ENCODE measurements at places on chromosomes 2 and 18. TPM values are rescaled to one million over a fixed set of nuclear protein-coding genes. Genes with fewer than 3 reads are reported as not detected.

DNA sequence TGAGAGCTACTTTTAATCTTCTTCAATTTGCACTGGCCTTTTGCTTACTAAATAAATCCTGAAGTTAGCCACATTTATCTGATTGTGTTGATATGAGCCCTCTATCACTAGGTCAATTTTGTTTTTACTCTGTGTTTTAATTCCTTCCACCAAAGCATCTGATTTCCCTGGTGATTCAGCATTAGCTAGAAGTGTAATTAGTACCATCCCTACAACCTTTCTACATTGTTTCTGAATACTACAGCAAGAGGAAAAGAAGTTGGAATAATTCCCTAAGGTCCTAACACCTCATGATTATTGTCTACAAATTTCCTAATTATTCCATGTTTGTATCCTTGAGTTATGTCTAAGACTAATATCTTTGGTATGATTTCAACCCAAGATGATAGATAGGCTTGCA, 1093.6 kb downstream of the SUCLG1 start:
- no peak for DNase-seq

GRCh38 chr2:239113171-239113570, 265.3 kb downstream of the TWIST2 start:
- no peak for DNase-seq

DNA sequence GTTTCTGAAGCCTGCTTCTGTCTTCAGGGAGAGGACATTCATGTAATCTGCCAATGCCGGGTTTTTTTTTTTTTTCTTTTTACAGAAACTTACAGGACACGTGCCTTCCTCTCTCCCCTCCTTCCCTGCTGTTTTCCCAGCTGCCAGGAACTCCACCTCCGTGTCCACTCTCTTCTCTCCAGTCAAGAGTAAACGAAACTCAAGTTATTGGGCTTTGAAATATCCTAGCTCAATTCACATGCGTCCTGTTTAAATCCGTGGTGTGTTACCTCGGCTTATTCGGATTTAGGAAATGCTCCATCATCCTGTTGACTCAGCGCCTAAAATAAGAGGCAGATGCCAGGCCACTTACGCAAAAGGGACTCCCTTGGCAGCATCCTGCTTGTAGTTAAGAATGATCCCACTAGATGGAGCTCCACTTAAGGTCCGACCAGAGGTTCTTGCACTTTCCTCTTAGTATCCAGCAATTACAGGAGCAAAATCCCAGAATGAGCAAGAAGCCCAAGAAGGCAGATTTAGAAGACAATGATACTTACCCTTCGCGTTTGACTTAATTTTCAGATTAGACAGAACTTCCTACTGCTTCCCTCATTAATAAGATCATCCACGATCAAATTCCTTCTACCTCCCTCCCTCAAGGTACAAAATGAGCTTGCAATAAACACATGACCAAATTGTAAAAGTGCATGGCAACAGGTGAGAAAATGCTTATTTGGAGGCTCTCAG, 97.2 kb upstream of the ZCCHC2 start:
- DNase-seq = peak; percentile 75

DNA sequence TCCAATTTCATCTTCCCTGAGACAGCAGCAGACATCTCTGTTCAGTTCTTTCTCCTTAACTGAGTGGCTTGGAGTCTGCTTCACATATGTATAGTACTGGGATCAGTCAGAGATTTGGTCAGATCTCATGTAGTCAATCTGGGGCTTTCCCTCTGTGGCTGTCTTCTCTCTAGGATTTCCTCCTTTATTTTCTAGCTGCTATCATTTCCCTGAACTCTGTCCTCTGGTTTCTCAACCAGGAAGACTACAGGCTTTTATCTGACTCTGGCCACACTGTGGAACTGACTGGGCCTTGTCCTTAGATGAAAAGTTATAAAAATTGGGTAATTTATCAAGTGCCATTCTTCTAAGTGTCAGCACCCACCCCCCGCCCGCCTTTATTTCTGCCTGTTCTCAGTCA, 121.0 kb downstream of the RAPGEF4 start:
- DNase-seq = no peak

DNA sequence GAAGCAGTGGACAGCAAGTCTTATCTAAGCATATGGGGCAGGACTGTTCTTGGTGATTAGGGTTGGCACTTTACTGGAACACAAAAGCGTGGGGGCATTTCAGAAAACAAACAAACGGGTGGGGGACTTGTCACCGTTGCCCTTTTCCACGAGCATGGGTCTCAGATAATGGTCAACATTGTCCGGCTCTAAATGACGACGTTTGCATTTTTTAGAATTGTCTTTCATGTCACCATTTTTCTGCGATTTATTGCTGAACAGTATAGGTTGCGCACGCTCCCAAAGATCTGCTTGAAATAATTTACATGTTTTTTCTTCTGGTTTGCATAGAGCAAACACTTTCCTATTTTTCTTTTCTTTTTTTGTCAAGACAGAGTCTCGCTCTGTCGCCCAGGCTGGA, 46.6 kb upstream of the TBC1D8 start:
- no peak for DNase-seq

The KLF7 gene
- total RNA-seq = 32.7 TPM

- DNase-seq = no peak
Measured at GRCh38 chr2:175353275-175353674, 171.8 kb upstream of the ATP5MC3 start.

DNA sequence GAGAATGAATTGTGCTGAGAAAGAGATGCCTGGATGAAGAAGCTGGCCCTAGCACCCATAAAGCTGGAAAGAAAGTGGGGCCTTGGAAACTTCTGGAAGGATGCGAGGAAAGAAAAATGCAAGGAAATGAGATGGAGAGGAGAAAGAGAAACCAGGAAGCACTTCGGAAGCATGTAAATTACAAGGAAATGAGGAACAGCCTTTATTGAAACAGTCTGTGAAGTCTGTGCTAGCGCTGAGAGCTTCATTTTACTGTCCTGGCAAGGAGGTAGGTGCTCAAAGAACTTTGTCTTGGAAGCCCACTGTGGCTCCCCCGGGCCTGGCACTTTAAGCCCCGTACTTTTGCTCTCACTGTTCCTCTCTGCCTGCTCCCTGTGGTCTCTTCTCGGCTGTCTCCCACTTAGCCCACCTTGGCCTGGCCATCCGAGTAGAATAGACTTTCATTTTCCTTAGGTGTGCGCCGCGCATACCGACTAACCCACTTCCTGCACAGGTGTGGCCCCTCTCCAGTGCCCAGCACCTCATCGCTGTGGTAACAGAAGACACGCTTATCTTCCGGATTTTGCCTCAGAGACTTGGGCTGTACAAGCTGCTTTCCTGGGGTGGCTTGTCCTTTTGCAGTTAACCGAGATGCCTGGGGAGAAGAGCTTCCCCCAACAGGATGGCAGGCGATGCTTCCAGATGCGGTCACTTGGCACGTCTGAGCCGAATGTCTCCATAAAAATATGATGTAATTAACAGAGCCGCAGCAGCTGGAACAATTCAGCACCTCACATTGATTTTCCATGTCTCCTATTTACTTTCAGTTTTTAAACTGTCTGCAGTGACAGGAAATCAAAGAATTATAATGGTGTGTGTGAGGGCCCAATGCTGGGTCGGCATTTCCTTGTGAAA, 199.6 kb downstream of the HRH4 start:
- peak; percentile 46 for DNase-seq

DNA sequence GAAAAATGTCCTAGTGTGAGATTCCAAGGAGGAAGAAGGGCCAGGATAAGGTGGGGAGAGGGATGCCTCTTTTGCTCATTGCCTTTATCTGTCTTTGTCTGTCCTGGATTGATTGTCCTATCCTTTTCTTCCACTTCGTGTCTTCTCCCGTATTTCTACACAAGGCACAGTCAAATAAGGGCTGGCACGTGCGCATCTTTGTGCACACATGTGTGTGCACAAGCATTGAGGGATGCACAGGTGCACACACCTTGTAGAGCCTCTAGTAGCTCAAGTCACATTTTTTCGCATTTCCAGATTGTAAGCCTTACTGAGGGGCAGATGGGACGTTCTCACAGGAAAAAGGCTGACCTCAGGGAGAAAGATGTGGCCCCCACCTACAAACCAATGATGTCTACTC, 170.2 kb upstream of the TNP1 start:
- DNase-seq = no peak

GRCh38 chr2:222760301-222760897, 88.9 kb downstream of the MOGAT1 start:
- no peak for DNase-seq

DNA sequence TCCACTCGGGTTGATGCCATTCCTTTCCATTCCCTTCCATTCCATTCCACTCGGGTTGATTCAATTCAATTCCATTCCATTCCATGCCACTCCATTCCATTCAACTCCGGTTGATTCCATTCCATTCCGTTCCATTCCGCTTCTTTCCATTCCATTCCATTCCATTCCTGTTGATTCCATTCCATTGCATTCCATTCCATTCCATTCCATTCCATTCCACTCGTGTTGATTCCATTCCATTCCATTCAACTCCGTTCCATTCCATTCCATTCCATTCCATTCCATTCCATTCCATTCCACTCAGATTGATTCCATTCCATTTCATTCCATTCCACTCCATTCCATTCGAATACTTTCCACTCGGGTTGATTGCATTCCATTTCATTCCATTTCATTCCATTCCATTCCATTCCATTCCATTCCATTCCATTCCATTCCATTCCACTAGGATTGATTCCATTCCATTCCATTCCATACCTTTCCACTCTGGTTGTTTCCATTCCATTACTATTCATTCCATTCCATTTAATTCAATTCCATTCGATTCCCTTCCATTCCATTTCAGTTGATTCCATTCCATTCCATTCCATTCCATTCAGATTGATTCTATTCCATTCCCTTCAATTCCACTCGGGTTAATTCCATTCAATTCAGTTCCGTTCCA, 1141.8 kb downstream of the RPIA start:
- DNase-seq = no peak

The AKAIN1 gene
- not detected for total RNA-seq

The LCT gene
- 0.16 TPM for total RNA-seq

The SCN1A gene
- not detected for total RNA-seq

- no peak for DNase-seq
Measured at GRCh38 chr2:195636890-195637289, 20.1 kb upstream of the SLC39A10 start.

The PCARE gene
- total RNA-seq = not detected

GRCh38 chr2:185526161-185526560, 212.4 kb upstream of the FSIP2 start:
- DNase-seq = no peak

DNA sequence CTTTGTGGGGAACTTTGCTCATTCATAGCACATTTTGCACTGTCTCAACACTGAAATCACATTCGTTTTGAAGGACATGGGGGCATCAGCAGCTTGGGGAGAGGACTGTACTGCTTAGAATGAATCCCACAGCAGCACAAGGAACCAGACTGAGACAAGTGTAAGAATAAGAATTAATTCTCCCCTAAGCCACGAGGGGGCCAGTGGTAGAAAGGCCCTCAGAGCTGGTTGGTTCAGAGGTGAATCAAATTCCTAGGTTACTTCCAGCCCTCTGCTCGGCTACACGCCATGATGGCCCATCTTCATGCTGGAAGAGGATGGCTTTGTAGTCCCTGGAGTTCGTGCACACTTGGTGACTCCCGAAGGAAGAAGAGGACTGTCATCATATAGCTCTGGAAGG, 12.0 kb upstream of the MC5R start:
- no peak for DNase-seq
